Calu3 (cell line): ENCODE measurements at places on chromosomes 3 and 15. TPM values are rescaled to one million over a fixed set of nuclear protein-coding genes. Genes with fewer than 3 reads are reported as not detected.

Gene TEX55
- total RNA-seq = not detected in 2 replicates

Gene CD200
- not detected in 2 replicates for total RNA-seq

- DNase-seq = no peak
Observed at GRCh38 chr3:24622138-24622537, 127.5 kb upstream of the THRB start.

GRCh38 chr3:24174614-24175013 is 229.5 kb downstream of the NR1D2 start:
- no peak for DNase-seq

DNA sequence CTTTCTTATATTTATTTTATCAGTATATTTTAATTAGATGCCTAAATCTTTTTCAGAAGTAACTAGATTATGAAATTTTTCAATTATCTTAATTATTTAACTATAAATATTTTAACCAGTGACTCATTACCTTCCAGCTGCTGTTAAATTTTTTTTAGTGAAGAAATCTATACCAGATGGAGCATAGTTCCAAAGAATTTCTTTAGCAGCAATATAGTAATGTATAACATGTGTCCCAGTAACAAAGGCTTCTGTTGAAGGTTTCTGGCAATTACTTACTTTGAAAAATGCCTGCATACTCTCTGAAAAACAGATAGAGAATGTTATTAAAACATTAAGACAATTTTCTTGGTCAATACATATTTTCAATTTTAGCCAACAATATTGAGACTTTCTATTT is 45.1 kb upstream of the CP start:
- no peak for DNase-seq

Gene ZBTB47
- 6.0 and 7.2 TPM in 2 replicates for total RNA-seq

Gene IP6K1
- total RNA-seq = 30.3 and 31.8 TPM in 2 replicates

Gene INTS14
- 50.1 and 55.6 TPM in 2 replicates for total RNA-seq

GRCh38 chr15:61084944-61085367 is 144.1 kb downstream of the RORA start:
- no peak for DNase-seq

- no peak for DNase-seq
Observed at GRCh38 chr15:68593341-68593740, 14.5 kb downstream of the CORO2B start.

- no peak for DNase-seq
Observed at GRCh38 chr15:95085056-95085455, 853.7 kb downstream of the MCTP2 start.

- no peak for DNase-seq
Observed at GRCh38 chr3:58323529-58324390, 8.9 kb upstream of the PXK start.

Gene LRRC34
- total RNA-seq = not detected in 2 replicates

DNA sequence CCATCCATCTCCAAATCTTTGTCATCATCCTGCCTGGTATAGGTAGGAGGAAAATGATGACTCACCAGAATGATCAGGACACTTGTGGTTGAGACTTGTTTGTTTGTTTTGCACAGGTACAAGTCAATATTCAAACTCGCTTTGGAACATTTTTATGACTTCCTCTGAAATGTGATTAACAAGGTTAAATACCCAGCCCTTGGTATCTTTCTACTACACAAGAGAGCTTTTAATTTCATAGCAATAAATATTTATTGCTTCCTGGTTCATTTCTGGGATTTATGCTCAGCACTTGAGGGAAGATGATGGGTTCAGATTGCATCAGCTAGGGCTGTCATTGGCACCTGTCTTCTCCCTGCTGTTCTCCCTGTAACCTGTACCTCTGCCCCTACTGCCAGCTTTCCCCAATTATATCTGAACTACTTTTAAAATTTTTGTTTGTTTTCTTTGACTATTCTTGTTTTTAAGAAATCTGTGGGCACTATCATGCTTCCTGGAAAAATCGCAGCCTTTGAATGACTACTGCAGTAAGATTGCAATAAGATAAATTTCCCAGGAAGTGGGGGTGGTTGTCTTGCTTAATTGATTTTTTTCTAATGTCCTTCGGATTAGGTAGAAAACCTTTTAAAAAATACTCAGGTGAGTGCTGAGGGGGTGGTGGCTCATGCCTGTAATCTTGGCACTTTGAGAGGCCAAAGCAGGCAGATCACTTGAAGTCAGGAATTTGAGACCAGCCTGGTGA is 24.3 kb upstream of the GCNT3 start:
- DNase-seq = peak; percentile 30

Gene CD47
- 174 and 216 TPM in 2 replicates for total RNA-seq

DNA sequence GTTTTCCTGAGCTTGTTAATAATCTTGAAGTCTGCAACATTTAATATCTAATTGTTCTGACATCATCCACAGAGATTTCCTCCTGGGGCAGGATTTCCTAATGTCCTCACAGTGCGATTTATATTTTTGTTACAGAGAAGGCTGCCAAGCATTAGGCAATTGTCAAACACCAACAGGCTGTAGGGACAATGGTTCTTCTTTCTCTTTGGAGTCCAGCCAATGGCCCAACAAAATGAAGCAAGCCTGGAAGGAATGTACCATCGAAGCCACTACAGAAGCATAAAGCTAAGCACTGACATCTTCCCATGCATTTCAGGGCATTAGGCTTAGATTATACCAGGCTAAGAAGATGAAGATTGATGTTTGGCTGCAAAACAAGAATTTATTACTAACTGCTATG is 173.0 kb upstream of the FRMD4B start:
- no peak for DNase-seq

DNA sequence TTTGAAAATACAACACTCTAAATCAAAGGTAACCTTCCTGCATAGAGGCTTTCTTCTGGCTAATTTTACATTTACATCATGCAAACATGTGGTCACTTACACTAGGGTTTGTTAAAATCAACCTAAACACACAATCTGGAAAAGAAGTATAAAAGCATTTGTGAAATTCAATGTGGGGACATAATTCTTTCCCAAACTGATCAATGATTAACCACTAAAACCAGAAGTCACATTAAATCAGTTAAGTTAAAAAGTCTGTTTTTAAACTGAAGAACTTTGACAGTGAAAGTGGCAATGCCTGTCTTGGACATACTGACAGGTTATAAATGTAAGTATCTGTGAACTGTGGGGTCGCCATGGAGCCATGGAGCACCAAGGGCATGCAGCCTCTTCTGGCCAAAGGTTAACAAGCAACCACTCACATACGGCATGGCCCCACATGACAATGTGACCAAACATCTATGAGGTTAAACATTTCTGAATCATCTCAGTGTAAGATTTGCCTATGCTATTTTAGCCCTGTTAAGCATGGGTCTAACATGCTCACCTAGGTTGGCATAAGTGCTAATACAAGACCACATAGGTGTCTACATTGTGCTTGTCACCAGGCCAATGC is 278.2 kb downstream of the CTNNB1 start:
- no peak for DNase-seq

DNA sequence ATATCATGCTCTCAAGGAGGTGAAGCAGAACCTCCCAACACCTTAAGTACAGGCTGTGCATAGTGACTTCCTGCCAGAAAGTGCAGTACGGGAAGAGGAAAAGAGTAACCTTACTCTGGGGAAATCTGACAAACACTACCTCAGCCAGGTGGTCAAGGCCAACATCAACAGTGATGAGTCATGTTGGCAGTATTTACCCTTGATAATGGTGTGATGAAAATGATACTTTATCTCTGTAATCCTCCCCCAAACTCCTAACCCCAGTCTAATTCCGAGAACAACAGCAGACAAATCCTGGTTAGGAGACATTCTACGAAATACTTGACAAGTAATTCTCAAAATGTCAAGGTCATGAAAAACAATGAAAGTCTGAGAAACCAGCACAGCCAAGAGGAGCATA is 26.5 kb downstream of the ANKDD1A start:
- peak; percentile 30 for DNase-seq

GRCh38 chr3:39780352-39780751 is 29.1 kb upstream of the MYRIP start:
- DNase-seq = no peak

DNA sequence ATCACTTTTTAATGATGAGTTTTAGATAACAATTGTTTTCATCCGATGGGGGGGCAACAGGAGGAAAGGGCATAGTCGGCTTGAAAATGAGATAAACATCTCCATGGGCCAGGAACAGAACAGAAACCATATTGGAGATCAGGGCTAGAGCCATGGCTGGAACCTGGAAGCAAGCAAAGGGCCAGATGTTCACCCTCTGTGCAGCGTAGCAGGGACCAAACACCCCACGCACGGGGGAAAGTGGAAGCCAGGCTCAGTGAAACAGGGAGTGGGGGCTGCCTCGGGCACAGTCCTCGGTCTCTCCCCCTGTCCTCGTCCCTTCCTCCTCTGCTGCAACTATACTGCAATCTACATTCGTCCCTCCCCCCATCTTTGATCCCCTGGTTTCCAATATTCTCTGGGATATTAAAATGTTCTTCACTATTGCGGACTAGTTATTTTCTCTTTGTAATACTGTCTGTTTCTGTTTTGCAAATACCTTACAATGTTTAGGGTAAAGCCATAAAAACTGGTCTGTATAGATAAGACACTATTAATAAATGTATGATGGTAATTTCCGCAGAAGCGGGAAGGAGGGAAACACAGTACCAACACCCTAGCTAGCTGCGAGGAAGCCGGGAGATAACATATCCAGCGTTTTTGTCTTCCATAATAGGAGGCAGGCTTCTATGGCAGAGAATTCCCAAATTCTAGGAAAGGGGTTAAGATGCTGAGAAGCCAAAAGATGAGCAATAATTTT is 121.5 kb downstream of the XXYLT1 start:
- DNase-seq = no peak

DNA sequence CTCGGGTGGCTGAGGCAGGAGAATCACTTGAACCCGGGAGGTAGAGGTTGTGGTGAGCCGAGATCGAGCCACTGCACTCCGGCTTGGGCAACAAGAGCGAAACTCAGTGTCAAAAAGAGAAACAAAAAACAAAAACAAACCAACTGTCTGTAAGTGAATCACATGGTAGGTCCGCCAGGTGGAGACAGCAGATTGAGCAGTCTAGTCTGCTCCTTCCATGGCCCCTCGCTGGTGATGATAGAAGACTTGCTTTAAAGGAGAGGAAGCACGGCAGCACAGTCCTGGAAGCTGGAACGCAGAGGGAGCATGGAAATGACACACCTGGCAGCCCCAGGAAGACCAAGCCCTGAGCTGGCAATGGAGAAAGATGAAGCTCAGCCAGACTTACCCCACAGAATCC is 31.4 kb upstream of the MGLL start:
- no peak for DNase-seq

Gene BNC1
- not detected in 2 replicates for total RNA-seq

DNA sequence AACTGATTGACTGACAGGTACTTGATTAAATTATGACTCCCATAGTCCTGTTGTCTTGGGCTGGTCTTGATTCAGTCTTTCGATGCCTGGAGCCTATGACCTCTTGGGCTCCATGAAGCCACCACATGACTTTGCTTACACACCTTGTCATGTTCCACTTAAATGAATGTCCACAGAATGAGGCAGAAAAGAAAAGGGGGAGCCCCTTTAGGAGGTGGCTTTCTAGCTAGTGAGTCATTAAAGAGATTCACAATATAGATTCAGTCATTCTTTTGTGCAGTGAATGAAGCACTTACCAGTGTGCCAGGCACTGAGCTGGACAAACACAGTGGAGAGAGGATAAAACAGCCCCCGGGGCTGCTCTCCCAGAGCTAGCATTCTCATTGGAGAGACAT is 17.1 kb downstream of the VIPR1 start:
- DNase-seq = no peak

Gene LYZL4
- total RNA-seq = not detected in 2 replicates

DNA sequence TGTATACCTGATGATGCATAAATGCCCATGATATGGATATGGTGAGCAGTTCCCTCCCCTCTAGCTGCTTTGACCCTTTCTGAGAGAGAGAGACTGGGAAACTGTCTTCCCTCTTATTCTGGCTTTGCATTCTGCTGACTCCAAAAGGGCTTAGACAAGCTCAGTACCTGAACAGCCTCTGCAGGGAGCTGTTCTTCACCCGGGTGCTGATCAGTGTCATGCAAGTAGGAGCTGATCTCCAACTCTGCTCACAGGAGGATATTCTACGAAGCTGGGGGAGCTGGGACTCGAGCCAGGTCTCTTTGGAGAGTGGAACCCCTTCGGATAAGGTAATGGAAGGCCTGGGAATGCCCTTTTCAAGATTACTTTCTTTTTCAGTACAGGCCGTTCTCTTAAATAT is 237.1 kb downstream of the RYR3 start:
- peak; percentile 6 for DNase-seq

Gene ASB14
- total RNA-seq = 0.12 and 0.40 TPM in 2 replicates

- no peak for DNase-seq
Observed at GRCh38 chr3:17040990-17041377, 156.2 kb downstream of the PLCL2 start.

DNA sequence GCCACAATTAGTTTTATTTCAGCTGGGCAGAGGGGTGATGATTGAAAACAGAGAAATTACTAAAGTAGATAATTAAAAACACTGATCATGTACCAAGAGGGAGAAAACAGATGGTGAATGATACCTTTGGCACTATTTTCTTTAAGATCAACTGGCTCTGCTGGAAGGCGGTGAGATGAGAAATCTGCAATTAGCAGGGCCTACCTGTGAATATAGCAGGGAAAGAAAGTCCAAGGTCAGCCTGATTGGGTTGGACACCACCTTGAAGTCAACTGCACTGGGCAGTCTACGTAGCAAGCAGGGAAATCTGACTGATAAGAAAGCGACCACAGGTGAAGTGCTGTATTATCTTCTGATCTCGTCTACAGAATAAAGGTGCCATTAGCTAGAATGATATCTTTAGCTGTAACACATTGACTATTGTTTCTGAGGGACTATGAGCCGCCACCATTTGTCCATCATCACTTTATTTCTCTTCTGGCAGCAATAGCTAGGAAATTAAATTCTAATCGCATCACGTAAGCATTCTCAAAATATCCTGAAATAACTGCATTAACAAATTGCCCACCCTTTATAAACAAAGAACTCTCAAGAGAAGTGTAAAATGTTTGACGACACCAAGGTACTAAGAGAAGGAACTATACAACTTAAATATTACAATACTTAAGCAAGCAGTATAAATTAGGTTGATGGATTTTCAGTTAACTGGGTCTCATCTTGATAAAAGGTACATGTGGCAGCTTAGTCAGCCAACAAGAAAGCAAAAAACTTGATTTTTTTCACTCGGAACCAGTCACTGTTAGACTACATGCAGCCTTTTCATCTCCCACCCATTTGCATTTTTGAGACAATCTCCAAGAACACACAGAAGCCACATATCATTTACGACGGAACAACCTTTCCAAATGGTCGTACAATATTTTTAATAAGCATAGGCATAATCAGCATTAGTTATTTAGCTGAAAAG is 1.3 kb downstream of the NEDD4 start:
- DNase-seq = no peak

DNA sequence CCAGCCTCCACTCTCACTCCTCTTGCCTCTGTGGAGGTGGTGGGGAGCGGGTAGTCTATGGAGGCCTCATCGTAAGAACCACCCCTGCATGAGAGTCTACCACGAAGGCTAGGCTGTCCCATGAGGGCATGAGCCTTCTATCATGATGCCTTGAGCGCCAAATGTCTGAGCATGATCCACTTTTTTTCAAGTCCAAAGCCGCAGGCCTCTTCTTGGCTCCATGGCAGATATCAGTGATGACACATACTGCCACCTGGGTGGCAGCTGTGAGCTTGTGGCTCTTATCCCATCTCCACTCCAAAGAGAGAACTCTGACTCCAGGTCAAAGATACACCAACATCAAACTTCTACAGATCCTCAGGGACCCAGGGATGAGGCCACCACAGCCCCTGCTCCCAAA is 13.5 kb downstream of the POC1A start:
- DNase-seq = no peak
